ENCODE measurements at places on chromosomes 13 and 19. TPM values are rescaled to one million over a fixed set of nuclear protein-coding genes. Genes with fewer than 3 reads are reported as not detected.

DNA sequence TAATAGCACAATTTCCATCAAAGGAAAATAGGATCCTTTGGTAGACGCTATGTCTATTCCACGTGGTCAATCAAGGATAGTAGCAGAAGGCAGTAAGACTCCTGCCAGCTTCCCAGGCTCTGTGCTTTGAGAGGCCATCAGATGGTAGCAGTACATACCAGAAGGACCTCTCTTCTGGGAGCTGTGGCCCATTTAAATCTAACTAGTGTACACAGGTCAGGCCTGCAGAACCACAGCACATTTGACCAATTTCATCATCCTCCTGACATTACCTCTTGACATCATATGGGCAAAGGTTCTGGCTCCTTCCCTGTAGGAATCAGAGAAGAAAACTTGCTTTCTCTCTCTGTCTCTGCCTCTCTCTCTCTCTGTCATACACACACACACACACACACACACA, 229.6 kb upstream of the HTR2A start:
- no peak for DNase-seq

The CGB8 gene
- not detected for total RNA-seq

DNA sequence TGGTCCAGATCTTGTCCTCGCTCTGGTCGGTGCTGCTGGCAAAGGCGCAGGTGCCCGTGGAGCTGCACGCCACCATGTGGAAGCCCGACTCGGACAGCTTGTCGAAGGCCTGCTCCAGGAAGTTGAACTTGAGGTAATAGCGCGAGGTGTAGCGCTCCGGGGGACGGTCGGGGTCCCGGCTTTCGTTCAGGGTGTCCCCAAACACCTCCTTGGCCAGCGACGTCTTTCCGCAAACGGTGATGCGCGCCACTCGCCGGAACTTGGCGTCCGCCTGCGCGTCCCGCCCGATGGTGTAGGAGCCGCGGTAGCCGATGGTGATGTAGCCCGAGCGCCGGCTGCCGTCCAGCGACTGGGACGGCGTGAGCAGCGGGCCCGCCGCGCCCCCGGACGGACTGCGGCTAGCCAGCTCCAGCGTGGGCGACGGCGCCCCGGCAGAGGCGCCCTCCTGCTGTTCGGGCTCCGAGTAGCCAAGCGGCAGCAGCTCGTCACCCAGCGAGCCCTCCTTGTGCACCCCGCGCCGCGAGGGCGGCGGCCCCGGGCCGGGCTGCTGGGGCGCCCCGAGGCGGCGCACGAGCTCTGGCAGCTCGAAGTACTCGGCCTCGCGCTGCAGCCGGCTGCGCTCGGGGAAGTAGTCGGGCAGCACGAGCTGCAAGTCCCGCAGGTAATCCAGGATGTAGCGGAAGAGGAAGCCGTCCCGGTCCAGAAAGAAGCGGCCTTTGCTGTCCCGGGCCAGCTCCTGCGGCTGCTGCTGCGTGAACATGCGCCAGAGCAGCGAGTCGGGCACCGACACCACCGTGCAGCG, 801 bp downstream of the KCTD12 start:
- DNase-seq: peak; percentile 83

The TNFSF11 gene
- total RNA-seq: 0.48 TPM

The ZNF8 gene
- total RNA-seq: 5.3 TPM

DNA sequence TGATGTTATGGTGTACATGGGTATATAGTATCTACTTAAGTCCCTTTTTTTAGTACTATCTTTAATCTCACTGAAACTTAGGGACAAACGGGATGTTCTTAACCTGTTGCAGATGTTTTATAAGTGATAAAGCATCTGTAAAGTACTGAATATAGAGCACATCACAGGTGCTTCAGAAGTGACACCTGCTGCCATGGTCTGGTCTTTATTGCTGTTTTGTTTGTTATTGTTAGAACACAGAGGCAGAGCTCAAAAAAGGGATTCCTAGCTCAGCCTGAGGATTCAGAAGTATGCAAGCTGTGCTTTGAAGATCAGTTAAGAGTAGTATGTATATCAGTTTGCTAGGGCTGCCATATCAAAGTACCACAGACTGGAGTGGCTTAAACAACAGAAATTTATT, 219.5 kb downstream of the DCT start:
- DNase-seq: no peak

The AXL gene
- 104 TPM for total RNA-seq

The TM9SF2 gene
- 125 TPM for total RNA-seq

GRCh38 chr13:32587011-32587810, 959 bp downstream of the PDS5B start:
- DNase-seq: peak; percentile 82

DNA sequence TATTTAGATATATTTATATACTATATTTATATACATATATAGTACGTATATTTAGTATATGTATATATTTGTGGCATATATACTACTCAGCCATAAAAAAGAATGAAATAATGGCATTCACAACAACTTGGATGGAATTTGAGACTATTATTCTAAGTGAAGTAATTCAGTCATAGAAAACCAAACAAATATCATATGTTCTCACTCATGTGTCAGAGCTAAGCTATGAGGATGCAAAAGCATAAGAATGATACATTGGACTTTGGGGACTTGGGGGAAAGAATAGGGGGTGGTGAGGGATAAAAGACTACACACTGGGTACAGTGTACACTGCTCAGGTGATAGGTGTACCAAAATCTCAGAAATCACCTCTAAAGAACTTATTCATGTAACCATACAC, 1015.7 kb downstream of the EFNB2 start:
- DNase-seq: no peak

DNA sequence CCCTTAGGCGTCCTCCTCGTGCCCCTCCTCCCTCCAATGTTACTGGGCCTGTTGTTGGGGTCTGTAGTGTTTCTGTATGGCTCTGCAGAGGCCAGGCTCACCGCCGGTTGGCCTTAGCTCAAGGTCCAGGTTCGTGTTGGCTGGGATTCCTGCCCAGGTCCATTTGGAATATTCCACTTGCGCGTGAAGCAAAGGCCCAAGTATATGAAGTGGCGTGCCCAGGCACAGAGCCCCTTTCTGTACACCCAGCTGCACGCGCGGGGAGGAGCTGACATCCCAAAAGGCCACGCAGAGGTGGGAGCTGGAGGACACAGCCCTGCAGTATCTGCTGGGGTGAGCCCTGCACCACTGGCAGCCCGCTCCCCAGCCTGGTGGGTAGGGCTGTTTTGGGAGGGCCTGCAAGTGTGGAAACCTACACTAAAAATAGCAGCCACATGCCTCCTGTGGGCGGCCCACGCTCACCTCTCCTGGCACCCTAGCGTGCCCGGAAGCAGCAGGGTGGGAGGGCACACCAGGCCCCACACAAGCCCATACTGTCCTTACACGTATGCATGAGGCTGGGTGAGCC, 30.2 kb downstream of the CRTC1 start:
- no peak for DNase-seq

The TMEM59L gene
- total RNA-seq: 6.3 TPM

The WTIP gene
- total RNA-seq: 51.5 TPM

DNA sequence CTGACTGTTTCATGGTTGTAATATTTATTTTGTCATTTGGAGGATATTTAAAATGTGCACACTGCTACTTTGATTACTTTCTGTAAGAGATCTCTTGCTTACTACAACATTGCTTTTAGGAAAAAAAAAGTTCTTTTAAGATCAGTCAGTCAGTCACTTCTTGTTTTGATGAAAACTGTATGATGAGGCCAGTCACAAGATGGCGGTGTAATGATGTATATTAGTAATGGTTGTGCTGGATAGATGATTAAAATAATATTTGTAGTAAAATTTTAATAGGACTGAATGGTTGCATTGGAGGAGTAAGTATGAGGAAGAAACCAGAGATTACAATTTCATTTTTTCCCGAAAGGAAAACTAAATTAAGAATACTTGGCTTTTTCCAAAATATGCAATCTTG, 2411.1 kb downstream of the PCDH9 start:
- no peak for DNase-seq

The IER2 gene
- 26.0 TPM for total RNA-seq

The MEF2B gene
- 0.72 TPM for total RNA-seq

GRCh38 chr19:16148443-16149229, 5.2 kb downstream of the HSH2D start:
- no peak for DNase-seq

GRCh38 chr13:41606646-41607045, 149.3 kb downstream of the RGCC start:
- DNase-seq: peak; percentile 76

The MRPL54 gene
- total RNA-seq: 29.4 TPM

DNA sequence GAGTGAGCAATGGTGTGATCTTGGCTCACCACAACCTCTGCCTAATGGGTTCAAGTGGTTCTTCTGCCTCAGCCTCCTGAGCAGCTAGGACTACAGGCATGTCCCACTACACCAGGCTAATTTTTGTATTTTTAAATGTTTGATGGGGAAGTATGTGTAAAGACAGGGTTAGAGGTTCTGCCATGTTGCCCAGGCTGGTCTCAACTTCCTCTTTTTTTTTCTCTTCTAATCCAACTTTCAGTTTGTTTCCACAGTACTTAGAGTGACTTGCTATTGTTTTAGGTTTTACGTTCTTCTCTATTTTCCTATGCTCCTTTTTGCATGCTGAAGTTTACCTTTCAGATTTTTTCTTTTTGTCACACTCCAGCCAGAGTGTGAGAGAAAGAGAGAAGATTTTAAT, 1433.0 kb downstream of the UQCRFS1 start:
- DNase-seq: no peak

GRCh38 chr13:111166882-111167675, 52.0 kb downstream of the ARHGEF7 start:
- DNase-seq: no peak

DNA sequence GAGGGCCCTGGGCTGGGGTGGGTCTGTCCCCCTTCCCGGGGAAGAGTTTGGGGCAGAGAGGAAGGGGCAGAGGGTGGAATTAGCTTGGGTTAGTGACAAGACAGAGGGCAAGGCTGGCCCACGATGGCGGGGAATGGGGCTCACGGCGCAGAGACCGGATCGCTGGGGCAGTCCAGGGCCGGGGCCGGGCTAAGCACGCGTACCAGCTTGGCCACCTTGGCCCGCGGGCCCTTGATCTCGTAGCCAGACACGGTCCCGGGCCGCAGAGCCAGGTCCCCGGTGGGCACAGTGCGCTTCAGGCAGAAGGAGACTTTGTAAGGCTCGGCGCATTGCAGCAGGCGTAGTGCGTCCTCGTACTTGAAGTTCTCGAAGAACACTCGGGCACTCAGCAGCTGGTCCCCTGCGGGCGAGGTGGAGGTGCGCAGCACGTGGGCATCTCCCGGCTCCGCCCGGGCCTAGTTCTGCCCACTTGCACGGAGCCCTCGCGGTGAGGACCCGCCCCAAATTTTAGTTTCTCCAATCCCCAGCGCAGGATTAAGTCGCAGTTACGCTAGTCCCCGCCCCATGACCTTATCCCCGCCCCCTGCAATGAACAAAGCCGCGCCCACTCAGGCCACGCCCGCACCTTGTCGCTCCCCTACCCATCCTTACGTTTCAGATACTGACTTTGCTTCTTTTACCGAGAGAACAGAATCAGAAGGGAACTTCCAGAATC, 8.6 kb upstream of the HIPK4 start:
- DNase-seq: peak; percentile 43

The ZNF584 gene
- 6.0 TPM for total RNA-seq

GRCh38 chr13:43545317-43545874, 241.4 kb downstream of the ENOX1 start:
- peak; percentile 31 for DNase-seq

- DNase-seq: no peak
Observed at GRCh38 chr19:9865732-9866501, 30.8 kb downstream of the PIN1 start.

GRCh38 chr13:43938449-43938848, 58.7 kb downstream of the LACC1 start:
- DNase-seq: no peak

DNA sequence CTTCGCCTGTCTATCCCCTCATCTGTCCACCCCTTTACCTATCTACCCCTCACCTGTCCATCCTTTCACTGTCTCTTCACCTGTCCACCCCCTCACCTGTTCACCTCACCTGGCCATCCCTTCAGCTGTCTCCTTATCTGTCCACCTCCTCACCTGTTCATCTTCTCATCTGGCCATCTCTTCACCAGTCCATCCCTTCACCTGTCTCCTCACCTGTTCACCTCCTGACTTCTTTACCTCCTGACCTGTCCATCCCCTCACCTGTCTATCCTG, 13.2 kb upstream of the KANK2 start:
- DNase-seq: no peak

DNA sequence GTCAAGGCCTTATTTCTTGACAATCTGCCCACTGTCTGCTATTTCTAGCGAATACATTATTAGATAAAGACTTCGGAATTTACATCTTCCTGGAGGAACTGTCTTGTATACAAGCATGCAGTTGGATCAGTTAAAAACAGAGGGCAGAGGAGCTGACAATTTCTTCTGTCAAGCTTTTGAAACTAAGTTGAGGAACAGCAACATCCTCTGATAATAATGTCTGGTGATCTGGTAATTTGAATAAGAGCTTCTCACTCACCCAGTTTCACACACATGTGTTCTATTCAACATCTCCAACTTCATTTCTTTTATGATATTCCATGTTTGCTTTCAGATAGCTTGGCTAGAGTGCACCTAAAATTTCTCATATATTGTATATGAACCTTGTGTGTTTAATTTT, 50.2 kb downstream of the MTMR6 start:
- DNase-seq: no peak

- no peak for DNase-seq
Observed at GRCh38 chr13:50671497-50671850, 172.0 kb downstream of the DLEU7 start.

DNA sequence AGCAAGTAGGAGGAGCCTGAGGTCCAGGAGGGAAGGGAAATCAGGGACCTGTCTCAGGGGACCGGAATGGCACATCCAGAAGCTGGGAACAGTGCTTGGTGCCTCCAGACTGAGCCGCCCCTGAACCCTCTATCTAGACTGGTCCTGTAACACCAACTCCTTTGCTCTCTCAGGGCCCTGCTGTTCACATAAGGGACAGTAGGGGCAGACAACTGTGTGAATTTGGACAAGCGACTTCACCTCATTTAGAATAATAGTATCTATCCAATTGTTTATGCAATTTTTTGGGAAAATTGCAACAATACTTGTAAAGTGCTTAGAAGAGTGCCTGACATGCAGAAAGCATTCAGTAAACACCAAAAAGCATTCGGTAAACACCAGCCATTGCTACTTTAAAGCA, 14.0 kb downstream of the SYMPK start:
- DNase-seq: no peak

DNA sequence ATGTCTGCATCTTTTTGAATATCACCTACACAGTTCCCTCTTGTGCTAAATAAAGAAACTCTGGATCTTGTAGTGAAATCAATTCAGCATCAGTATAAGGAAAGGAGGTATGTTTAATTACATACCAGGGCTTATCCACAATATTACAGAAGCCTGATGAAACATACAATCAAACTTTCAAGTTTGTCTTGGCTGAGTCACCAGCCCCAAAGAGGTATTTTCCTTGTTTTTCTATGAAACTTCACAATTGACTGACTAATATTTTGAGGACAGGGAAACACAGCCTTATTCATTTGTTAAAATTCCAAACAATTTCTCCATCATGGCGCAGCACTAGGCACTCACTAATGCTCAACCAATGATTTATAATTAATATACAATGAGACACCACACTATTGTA, 952.4 kb downstream of the PCDH17 start:
- DNase-seq: no peak

GRCh38 chr19:39197808-39198207, 1.0 kb downstream of the NCCRP1 start:
- no peak for DNase-seq

The ADGRE1 gene
- 13.2 TPM for total RNA-seq

The ZNF835 gene
- 1.2 TPM for total RNA-seq

GRCh38 chr13:98984118-98984517, 6.3 kb upstream of the DOCK9 start:
- no peak for DNase-seq

GRCh38 chr13:50787316-50788195, 55.9 kb downstream of the DLEU7 start:
- DNase-seq: no peak

GRCh38 chr19:51547397-51548212, 16.1 kb upstream of the SIGLEC6 start:
- DNase-seq: no peak

The CATSPERD gene
- not detected for total RNA-seq

All from umbilical cord (tissue), 2 donors.